ENCODE measurements at places on chromosomes 7 and 10.

- no peak for DNase-seq
These were observed 80.0 kb downstream of the DAGLB start for GRCh38 chr7:6367701-6368211.

- no peak for DNase-seq
These were observed 724.0 kb downstream of the GRID1 start for GRCh38 chr10:85642421-85643170.

- no peak for DNase-seq
These were observed 19.4 kb downstream of the SHTN1 start for GRCh38 chr10:116985611-116986010.

- DNase-seq = no peak
These were observed 355.0 kb downstream of the RNLS start for GRCh38 chr10:88228130-88228529.

GRCh38 chr7:25014756-25015155 is 34.8 kb upstream of the OSBPL3 start:
- no peak for DNase-seq

DNA sequence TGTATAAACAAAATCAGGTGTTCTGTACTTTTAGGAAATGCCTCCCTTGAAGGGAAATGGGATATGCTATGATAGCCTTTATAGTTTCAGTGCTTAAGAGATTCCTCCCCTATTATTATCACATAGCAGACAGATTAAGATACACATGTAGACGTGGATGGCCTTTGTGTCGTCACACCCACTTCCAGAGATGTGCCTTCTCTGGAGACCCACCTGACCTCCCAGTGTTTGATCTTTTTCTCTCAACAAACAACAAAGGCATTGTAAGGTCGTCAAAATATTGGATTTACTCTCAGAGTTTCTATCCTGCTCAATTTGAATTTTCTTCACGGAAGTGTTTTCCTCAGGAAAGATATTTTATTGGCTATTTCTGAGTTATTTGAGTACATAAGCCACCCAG is 25.7 kb upstream of the C1GALT1 start:
- no peak for DNase-seq

GRCh38 chr10:124522933-124523871 is 61.6 kb downstream of the LHPP start:
- DNase-seq = no peak

DNA sequence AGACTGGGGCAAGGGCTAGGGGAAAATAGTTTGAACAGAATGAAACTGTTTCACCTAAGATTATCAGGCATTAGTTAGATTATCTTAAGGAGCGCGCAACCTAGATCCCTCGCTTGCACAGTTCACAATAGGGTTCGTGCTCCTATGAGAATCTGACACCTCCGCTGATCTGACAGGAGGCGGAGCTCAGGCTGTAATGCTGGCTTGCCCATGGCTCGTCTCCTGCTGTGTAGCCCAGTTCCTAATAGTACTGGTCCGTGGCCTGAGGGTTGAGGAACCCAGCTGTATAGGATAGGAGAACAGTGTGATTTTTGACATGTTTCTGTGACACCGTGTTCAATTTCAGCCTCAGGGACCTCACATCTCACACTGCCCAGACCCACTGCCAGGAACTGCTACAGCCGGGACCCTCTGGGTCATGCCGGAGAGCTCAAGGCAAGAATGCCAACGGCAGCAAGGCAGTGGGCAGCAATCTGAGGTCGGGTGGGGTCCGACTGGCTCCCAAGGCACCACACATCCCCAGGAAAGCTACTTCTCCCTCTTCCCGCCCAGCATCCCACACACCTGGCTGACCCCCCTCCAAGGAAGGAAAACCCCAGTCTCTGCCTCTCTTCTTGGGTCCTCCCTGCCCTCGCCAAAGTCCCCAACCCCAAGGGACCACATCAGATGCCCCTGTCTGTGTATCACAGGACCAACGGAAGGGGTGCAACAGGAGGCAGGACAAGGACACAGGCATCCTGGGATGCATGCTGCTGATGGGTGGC is 31.7 kb downstream of the CAMK2B start:
- DNase-seq = no peak

- no peak for DNase-seq
These were observed 6.1 kb upstream of the IMMP2L start for GRCh38 chr7:111568419-111568818.

- no peak for DNase-seq
These were observed 35.3 kb upstream of the PROSER2 start for GRCh38 chr10:11787846-11788245.

- no peak for DNase-seq
These were observed 189.4 kb downstream of the RPS24 start for GRCh38 chr10:78223088-78223487.

- DNase-seq = no peak
These were observed 624.7 kb upstream of the IGFBP3 start for GRCh38 chr7:46545790-46546189.

DNA sequence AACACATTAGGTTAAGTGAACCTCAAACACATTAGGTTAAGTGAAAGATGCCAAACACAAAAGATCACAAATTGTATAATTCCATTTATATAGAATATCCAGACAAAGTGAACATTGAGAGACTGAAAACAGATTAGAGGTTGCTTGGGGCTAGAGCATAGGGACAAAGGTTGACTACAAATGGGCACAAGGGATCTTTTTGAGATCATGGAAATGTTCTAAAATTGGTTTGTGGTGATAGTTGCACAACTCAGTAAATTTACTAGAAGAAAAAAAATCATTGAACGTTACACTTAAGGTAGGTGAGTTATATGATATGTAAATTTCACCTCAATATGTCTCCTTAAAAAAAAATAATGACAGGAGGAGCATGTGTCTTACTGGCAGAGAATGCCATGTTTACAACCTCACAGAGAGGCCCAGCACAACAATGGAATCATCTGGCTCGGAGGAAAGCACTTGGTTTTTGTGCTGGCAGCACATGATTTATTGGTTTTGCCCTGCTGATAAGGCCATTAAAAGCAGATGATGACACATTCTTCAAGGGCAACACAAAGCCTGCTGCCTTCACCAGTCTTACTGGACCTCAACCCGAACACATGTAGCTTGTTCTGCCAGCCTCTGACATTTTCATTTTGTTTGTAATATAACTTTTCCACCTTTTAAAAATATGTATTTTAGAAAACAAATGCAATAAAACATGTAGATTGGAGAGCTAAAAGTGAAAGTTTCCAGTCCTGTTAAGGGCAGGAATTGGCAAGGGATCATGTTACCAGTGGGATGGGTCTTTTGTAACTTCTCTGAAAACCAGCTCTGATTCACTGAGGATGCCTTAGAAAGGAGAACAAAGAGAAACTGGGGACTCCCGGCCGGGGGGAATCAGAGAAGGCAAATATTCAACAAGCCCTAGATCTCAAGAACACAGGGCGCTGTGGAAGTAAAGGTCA is 11.9 kb upstream of the LMOD2 start:
- no peak for DNase-seq

DNA sequence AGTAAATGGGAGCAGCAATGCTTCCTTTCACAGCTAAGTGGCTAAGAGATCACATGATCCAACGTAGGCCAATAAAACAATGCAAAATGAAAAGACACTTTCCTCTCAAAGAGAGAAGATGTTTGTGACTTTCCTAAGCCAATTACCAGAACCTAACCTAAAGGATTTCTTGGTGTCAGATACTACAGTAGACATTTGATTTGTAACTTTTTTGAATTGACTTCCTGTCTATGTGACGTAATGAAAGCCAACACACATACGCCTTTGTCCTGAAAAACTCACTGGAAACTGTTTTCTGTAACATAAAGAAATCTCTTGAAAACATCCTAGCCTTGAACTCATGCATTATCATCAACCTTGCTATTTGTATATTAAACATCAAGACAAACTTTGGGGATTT is 417.1 kb downstream of the GPAM start:
- no peak for DNase-seq

DNA sequence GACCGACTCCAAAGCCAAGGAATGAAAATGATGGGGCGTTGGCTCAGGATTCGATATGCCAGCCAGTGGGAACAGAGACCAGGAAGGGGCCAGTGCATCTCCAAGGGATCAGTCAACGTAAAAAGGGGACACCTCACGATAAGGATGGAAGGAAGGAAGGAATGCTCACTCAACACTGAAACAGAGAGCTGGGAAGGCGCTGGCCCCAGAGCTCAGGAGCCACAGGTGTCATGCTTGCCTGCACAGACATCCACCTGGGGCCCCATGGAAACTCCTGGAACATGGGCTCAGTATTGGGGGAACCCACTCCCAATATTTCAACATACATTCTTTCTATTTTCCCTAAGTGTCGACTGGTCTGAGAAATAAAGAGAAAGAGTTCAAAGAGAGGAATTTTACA is 5.3 kb downstream of the MMRN2 start:
- no peak for DNase-seq

- DNase-seq = no peak
These were observed 4.8 kb upstream of the RAPGEF5 start for GRCh38 chr7:22361795-22362194.

DNA sequence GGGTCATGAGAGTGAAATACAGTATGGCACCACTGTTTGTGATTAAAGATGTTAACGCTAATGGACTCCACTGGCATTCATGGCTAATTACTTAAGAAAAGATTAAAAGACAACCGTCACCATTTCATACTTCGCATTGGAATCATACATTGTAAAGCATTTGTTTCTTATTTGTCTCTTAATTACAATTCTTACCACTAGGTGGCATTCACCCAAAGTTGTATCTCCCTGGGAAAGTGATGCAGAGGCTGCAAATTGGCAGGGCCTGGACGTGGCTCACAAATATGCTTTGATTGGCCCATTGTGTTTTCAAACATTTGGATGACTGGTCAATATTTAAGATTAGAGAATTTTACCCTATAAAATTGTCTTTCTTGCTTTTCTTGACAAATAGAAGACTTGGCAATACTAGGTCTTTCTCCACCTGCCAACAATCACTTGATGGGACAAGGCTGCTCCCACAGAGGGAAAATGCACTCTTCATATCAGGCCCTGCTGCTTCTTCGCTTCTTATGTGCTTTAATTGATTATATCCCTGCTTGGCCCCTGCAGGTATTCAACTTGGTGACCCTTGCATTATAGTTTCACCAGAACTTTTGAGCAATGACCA is 72.1 kb upstream of the STARD3NL start:
- no peak for DNase-seq

GRCh38 chr10:119931871-119932270 is 39.3 kb downstream of the SEC23IP start:
- DNase-seq = no peak

DNA sequence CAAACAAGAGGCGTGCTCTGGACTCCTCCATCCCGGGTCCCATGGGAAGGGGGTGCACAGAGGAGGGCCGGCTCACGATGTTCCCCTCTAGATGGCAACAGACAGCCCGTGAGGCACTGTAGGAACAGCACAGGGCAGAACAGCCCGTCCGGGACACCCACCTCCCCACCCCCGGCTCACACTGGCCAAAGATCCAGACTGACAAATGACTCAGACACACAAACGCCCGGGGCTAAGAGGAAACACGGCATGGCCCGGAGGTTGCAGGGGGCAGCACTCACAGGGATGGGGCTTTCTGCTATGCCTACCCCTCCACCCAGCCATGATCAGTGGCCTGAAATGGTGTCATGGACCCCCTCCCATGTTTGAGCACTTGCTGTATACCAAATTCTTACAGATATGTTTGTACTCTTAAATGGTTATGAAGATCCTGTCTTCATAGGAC is 4.9 kb upstream of the ELN start:
- no peak for DNase-seq

GRCh38 chr10:125633517-125633999 is 49.4 kb downstream of the TEX36 start:
- DNase-seq = no peak

DNA sequence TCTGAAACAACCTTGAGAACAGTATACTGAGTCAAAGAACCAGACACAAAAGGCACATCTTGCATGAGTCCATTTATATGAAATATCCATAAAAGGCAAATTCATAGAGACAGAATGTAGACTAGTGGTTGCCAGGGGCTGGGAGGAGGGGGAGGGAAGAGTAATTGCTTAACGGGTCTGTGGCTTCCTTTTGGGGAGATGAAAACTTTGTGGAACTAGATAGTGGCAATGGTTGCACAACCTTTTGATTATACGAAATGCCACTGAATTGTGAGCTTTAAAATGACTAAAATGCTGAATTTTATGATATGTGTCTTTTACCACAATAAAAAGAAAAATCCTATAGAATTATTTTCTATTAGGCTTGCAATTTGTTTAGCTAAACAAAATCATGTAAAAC is 16.8 kb downstream of the ADRB1 start:
- no peak for DNase-seq

DNA sequence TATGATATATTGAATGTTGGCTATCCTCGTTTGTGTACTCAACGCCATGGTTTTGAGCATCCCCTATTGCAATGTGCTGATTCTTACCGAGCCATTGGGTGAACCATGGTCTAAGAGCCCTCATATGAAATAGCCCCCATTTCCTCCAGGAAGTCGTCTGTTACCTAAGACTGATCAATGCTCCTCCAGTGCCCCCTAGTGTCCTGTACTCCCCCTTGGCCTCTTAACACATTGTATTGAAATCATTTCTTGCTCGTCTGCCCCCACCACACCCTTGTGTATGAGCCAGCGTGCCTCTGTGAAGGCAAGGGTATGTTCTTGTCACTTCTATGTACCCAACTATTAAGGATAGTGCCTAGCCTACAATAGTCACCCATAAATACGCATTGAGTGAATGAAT is 11.2 kb upstream of the SLC35B4 start:
- DNase-seq = peak; percentile 24

DNA sequence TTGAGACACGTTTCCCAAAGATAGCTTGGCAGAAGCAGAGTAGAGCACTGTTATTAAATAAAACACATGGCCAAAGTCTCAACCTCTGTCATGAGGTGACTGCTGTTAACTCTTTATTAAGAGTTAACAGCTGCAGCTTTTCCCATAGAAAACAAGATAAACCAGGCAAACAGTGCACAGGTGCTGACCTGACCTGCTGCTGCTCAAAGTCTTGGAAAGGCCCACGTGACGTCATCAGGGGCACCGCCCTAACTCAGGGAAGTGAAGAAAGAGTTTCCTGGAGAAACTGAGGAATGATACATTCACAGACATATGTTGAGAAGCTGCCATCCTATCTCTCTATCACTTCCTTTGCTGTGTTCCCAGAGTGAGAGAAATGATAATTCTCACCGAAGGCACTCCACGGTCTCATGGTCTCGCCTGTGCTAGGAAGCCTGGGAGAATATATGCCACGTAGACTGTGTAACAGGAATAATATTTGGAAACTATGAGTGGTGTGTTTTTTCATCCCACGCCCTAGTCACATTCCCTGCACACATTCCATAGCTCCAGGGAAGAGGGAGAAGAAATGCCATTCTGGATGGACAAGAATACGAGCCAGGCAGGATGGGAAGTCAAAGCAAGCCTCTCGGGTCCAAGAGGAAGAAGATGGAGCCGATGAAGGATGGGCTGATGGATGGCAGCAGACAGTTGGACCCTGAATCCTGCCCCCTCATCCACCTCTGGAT is 146.2 kb upstream of the NFE2L3 start:
- DNase-seq = no peak

DNA sequence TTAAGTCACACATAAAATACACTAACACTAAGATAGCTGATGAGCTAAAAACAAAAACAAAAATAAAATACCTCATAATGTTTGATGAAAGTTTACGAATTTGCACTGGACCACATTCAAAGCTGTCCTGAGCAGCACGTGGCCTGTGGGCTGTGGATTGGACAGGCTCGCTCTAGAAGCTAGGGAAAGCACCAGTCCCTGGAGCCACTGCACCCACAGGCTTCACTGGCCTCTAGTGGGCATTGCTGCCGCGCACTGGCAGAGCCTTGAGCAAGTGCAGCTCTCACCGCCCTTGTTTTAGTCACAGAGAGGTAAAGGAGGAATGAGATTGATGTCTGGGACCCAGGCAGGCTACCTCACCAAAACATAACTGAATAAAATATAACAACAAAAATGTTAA is 67.6 kb downstream of the PAX2 start:
- no peak for DNase-seq
